ENCODE measurements at places on chromosomes 11 and 22. TPM values are rescaled to one million over a fixed set of nuclear protein-coding genes. Genes with fewer than 3 reads are reported as not detected.

The TMEM134 gene
- 91.4 TPM for polyA plus RNA-seq

The TEX54 gene
- polyA plus RNA-seq = not detected

The FADS3 gene
- 56.2 TPM for polyA plus RNA-seq

The AHNAK gene
- 66.5 TPM for polyA plus RNA-seq

The TMPRSS4 gene
- polyA plus RNA-seq = 8.7 TPM

The FZD4 gene
- 17.4 TPM for polyA plus RNA-seq

The TRPC6 gene
- 5.1 TPM for polyA plus RNA-seq

The SDHAF2 gene
- polyA plus RNA-seq = 46.6 TPM

The P2RY2 gene
- polyA plus RNA-seq = 3.1 TPM

The PLET1 gene
- not detected for polyA plus RNA-seq

The CCDC116 gene
- 0.37 TPM for polyA plus RNA-seq

The MFRP gene
- not detected for polyA plus RNA-seq

The OR6T1 gene
- polyA plus RNA-seq = not detected

The OR51B5 gene
- polyA plus RNA-seq = 0.03 TPM

The HEPN1 gene
- polyA plus RNA-seq = not detected

The TESMIN gene
- polyA plus RNA-seq = 0.55 TPM

The SHISAL1 gene
- 0.19 TPM for polyA plus RNA-seq

The ACTN3 gene
- 0.07 TPM for polyA plus RNA-seq
